GM23248 (cell line): ENCODE measurements at places on chromosomes 5 and 9. TPM values are rescaled to one million over a fixed set of nuclear protein-coding genes. Genes with fewer than 3 reads are reported as not detected.

Gene ECSCR
- polyA plus RNA-seq: 0.41 and 0.49 TPM in 2 replicates

Gene TUT7
- 17.1 and 18.8 TPM in 2 replicates for polyA plus RNA-seq

Gene CCNJL
- 0.06 TPM in 1 of 2 replicates, not detected in the other for polyA plus RNA-seq

Gene C5orf46
- 0.43 and 1.5 TPM in 2 replicates for polyA plus RNA-seq

GRCh38 chr9:131809941-131810344 is 70.1 kb upstream of the RAPGEF1 start:
- DNase-seq: peak; percentile 58

- no peak for DNase-seq
Measured at GRCh38 chr9:27591093-27591492, 17.8 kb upstream of the C9orf72 start.
